ENCODE measurements at places on chromosomes 5 and 9.

GRCh38 chr5:84384604-84385575 is at the start of gene EDIL3:
Gene EDIL3, minus strand, starts transcription at chr5:84384880. Its CDS starts 506 bp downstream, at chr5:84384374.
- no peak for DNase-seq

GRCh38 chr9:128640603-128641002 is 16.0 kb downstream of the DYNC2I2 start:
- no peak for DNase-seq

DNA sequence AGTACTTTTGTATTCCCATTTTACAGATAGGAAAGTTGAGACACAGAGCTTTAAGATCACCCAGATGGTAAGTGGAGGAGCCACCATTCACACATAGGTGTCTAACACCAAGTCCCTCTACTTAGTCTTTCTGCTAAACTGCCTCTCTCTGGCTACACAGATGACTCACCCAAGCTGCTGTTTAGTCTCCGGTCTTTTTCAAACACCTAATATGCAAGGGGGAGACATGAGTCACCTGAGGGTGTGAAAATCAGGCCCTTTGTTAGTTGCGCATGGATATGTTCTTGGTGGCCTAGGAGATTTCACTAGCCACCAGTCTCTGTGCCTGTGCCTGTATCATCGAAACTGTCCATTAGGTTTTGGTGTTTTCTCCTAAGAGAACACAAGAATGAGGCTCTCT is 117.8 kb downstream of the MAST4 start:
- no peak for DNase-seq

DNA sequence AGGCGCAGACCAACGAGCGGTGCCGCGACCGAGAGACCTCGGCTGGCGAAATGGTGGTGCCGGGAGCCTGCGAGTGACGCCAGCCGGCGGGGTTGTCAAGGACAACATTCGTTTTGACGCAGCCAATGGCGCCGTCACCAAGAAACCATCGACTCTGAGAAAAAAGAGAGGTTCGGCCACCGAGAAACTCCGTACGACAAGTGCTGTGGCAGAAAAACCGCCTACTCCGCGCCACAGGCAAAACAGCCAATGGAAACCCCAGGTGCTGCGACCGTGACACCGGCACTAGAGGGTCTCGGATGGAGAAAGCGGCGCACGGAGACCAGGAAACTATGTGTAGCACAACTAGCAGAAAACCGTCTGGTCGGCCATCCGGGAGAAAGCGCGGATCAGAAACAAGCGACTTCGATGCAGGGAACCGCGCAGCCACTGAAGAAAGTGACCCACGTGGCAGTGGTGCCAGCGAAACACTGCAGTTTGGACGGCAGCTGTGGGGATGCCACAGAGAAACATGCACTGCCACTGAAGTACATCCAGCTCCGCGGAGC is 88.8 kb downstream of the ANXA2R start:
- DNase-seq, result peak; percentile 52

- DNase-seq, result no peak
These were observed 39.2 kb downstream of the DMRT1 start for GRCh38 chr9:880725-881124.

DNA sequence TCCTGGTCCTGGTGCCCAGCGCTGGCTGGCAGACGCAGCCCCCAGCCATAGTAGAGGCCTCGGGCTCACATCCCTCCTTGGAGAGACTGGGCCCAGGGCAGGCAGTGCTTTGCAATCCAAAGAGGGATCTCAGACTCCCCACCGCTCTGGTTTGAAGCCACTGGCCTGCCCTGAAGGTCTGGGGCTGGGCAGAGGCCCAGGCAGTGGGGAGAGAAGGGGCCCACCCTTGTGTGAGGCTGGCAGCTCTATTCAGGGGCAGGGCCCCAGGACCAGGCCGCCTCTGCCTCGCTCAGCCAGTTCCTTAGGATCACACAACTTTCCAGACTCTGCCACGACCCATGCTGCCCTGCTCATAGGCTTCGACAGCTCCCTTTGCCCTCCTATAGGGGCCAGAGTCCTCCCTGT is 10.7 kb upstream of the SEC16A start:
- no peak for DNase-seq

GRCh38 chr9:126565336-126566128 is 48.2 kb upstream of the LMX1B start:
- no peak for DNase-seq

DNA sequence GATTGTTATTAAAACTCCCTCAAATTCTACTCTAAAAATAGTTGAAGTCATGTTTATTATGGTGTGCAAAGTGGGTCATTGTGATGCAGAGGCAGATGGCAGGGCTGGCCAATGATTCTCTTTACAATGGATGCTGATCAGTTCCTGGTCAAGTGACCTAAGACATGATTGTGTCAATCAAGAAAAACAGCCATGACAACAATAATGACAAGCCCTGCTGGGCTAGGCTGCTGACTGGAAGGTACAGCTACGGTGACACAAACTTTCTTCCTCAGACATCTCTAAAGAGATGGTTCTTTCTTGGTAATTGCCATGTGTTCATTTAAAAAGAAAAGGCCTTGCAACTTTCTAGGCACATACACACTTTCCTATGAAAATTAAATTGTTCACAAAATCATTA is 3.6 kb downstream of the SLC24A2 start:
- no peak for DNase-seq

GRCh38 chr9:130172858-130173665 is 858 bp downstream of the NCS1 start:
- DNase-seq, result peak; percentile 63

DNA sequence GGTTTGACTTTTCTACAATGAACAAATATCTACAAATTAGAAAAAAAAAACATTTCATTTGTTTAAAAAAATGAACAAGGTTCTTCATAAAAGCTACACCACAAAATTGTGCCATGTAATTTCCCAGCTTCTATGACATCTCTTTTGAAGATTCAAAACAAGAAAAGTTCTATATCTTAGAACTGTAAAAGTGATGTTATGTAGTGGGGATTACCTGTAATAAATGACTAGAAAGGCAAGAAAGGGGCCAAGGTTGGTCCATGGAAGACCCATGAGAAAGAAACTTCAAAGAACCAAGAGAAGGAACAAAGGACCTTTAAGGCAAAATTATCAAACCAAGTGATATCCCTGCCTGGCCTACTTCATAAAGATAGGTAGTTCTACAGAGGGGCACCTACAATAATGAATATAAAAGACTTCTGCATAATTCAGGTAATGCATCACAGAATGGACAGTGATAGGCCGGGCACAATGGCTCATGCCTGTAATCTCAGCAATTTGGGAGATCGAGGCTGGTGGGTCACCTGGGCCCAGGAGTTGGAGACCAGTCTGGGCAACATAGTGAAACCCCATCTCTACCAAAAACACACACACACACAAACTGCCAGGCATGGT is 7.6 kb downstream of the MLLT3 start:
- no peak for DNase-seq

- DNase-seq, result no peak
These were observed 210.1 kb upstream of the MVB12B start for GRCh38 chr9:126116351-126117157.

- DNase-seq, result no peak
These were observed 215.9 kb downstream of the MCTP1 start for GRCh38 chr5:95069021-95069420.

DNA sequence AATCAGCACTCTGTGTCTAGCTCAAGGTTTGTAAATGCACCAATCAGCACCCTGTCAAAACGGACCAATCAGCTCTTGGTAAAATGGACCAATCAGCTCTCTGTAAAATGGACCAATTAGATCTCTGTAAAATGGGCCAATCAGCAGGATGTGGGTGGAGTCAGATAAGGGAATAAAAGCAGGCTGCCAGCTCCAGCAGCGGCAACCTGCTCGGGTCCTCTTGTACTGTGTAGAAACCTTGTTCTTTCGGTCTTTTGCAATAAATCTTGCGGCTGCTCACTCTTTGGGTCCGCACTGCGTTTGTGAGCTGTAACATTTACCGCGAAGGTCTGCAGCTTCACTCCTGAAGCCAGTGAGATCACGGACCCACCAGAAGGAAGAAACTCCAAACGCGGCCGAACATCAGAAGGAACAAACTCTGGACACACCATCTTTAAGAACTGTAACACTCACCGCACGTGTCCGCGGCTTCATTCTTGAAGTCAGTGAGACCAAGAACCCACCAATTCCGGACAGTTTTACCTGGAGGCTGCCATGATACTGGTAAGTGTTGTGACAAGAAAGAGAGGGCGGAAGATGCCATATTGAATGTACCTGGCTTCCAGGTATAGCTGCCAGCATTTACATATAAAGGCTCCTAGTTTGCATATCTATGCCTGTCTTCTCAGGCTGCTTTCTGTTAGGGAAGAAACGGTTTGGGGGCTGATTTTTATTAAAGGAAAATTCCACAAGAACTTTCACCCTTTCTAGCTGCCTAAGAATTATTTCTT is 758.5 kb upstream of the CTNND2 start:
- DNase-seq, result no peak

DNA sequence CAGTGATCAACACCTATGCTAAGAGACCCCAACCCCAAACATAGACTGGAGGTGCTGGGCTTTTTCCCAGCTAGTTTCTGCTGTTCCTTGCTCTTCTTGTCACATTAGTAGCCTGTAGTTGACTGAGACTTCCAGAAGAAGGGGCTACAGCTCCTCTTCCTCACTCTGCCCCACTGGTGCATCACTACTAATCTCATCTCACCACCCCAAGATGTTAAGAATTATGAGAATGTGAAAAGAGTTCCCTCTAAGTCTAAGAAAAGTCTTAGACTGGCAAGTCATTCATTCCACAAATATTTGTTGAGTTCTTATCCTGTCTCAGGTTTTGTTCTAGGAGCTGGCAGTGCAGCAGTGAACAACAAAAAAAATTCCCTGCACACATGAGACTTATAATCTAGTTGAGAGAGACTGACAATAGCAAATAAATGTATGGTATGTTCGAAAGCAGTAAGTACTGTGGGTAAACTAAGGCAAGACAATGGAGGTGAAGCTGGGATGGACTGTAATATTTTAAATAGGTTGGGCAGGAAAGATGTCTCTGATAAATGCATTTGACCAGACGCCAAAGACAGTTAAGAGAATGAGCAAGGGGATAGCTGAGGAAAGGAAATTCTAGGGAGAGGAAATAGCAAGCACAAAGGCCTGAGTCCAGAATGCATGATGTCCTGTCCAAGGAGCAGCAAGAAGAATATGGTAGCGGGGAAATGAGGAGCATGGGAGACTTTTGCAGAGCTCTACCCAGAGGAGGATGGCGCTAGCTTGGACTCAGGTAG is 92.3 kb downstream of the PTCD2 start:
- no peak for DNase-seq

DNA sequence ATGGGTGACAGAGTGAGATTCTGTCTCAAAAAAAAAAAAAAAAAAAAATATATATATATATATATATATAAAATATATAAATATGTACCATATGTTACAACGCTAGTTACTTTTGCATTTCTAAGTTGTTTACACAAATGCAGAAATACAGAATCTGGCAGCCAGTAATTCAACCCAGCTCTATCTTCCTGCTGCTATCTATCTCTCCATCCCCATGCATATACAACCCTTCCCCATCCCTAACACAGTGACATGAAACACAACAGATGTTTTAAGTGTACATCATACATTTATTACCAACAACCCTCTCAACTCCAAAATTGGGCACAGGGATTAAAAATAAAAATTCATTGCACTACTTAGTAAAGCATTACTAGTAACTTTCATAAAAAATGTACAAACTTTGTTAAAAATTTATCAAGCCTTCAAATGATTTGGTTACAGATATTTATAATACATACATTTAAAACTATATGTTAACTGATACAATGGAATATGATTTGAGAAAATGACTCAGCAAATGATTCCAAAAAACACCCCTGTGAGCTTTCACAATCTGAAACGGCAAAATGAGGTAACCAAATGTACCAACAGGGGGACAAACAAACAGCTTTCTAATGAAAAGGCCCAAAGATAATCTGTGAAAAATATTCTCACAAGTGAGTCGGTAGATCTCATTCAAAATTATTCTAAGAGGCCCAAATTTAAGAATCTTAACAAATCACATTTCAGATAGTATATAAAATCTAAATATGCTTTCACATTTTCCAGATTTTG is 63.8 kb downstream of the RNF38 start:
- no peak for DNase-seq

- no peak for DNase-seq
These were observed 90.2 kb downstream of the TMEM174 start for GRCh38 chr5:73263001-73263710.

DNA sequence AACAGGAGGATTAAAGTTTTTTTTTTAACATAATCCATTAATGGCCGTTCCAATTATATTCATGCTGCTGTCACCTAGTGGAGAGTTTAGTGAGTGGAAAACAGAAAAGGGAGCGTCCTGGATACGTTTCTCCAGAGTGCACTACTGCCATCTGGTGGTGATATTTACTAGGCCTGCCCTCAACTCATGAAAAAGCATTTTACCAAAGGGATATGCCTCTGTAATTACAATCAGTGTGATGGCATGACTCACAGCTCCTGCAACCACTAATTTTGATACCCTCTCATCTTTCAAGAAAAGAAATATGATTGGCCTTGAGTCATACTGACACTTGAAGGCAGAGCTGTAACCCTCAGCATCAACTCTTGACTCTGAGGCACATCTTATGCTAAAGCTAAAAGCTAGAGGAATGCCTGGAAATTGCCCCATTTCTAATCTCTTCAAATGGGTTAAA is 20.1 kb downstream of the MINAR2 start:
- peak; percentile 40 for DNase-seq

- DNase-seq, result no peak
These were observed 78.9 kb downstream of the OR2K2 start for GRCh38 chr9:111250875-111251842.

DNA sequence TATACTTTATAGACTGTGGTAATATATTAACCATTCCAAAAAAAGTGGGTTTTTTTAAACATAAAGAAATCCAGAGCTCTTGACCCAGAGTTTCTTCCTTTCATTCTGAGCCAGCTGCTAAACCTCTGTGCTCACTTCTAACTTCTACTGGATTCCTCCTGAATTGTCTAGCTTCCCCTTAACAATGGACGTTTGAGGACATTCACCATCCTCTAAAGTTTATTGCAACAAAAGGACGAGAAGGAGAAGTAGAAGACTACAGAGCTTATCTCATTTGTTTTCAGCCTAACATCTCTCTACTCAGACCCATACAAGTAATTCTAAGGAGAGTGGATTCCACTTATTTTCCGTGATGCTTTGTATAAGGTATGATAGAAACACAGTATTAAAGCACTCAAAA is 284.2 kb downstream of the MAST4 start:
- DNase-seq, result no peak

- DNase-seq, result no peak
These were observed 199.3 kb downstream of the PAX5 start for GRCh38 chr9:36834736-36835135.

DNA sequence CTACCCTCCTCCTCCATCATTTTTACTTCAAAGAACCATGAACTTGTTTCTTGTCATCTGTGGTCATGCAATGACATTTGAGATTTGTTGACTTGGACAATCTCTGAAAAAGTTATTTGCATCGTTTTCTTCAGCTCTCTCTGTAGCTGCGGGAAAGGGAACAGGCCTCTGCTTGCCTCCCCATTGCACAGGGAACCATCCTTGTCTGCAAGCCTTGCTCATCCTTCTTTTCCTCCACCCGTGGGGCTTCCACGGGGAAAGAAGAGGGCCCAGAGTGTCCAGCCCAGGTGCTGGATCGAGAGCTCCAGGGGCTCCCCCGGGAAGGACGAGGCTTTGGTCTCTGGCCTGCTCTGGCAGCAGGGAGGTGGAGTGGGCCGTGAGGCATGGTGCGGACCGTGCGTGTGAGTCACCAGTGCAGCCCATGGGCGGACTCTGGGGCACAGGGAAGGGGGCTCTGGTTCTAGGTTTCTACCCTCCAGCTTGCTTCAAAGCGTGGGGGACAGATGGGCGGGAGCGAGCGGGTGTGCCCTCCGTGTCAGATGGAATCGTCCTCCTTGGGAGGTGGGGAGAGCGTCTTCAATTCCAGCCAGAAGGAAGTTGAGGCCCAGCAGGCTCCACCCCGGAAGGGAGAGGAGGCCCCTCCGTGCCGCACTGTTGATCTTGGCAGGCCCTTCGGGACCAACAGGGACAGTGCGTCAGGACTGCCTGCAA is 6.0 kb upstream of the IRX4 start:
- DNase-seq, result no peak
